ENCODE measurements at places on chromosomes 4 and X.

DNA sequence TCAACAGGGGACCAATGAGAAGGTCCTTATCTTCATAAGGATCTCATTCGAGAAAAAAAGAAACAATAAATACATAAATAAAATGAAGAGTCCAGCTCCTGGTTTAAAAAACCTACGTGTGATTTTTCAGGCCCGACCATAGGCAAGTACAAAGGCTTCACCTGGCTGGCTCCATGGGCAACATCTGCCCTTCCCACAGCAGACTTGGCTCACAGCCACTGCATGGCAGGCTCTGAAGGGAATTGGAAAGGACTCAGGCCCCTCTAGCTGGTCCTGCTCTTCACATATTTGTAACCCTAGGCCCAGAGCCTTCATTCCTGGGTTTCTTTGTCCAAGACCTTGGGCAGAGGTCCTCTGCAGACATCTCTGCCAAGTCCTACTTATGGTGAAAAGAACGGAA is 228.1 kb downstream of the QDPR start:
- no peak for DNase-seq

GRCh38 chrX:29196501-29196900 is 609.3 kb downstream of the IL1RAPL1 start:
- no peak for DNase-seq

DNA sequence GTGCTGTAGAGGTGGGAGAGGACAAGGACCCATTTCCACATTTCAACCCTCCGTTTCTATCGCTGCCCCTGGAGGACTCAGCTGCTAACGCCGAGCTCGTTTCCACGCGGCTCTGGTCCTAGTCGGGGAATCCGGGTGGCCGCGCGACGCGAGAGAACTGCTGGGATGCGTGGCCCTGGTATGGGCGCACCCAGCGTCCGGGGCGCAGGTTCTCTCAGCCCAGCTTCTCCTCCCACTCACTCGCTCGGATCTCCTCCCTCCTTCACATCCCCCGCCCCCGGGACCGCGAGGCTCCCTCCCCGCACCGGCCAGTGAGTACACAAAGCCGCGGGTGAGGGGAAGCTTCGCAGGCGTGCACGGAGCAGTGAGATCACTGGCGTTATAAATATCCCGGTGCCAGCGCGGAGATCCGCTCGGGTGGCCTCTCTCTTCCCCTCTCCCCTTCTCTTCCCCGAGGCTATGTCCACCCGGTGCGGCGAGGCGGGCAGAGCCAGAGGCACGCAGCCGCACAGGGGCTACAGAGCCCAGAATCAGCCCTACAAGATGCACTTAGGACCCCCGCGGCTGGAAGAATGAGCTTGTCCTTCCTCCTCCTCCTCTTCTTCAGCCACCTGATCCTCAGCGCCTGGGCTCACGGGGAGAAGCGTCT is at the start of gene FGF5:
FGF5 (plus strand) TSS at position 412 of the 649 bp plus-strand sequence; CDS start at position 573, 161 bp downstream.
- DNase-seq: peak; percentile 41

GRCh38 chrX:146863566-146863965 is 49.0 kb upstream of the CXorf51A start:
- DNase-seq: no peak

DNA sequence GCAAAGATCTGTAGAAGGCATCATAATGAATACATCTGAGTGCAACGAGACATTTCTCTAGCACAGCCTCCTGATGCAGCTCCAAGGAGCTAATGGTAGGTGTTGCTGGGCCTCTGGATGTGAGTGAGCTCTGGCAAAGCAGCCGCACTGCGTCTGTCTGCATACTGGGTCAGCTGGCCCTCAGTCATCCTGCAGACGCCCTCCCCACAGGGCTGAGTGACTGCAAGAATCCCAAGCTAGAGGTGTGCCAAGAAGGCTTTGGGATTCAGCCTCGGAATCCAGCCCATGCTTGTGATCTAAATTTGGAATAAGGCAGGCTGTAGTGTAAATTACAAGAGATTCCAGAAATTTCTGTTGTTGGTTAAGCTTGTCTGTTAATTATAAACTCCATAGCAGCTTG is 18.5 kb downstream of the HERC3 start:
- DNase-seq: no peak

DNA sequence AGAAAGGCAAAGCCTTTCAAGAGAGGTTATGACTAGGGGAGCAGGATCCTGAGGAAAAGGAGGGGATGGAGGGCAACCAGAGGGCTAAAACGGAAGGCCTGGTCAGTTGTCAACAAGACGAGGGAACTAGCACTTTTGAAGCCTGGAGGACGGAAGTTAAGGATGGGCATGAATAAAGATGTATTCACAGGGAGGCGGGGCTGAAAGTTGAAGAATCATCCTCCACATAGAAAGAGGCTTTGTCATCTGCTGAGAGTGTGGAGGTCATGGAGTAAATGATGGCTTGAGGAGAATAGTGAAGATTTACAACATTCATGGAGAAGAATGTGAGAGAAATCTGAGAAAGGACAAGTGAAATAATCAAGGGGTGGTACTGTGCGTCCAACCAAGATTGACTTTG is 137.5 kb downstream of the MAGEB17 start:
- DNase-seq: no peak

- DNase-seq: peak; percentile 23
Observed at GRCh38 chr4:85147481-85148076, 181.1 kb upstream of the WDFY3 start.

DNA sequence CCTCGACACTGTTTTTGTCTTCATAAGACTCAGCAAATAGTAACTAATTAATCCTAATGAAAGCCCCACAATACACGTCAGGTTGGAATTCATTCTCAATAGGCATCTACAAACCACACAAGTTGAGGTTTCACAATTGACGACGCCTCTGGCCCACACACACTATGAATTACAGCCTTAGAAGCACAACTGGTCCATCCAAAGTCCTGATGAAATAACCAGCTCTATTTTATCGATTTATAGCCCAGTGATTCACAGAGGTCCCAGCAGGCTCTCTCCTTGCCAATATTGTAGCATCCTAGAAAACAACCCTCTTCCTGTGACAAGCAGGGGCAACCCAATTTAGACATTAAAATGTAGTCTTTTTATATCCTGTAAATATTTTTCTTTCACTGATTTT is 112.1 kb downstream of the NR3C2 start:
- DNase-seq: no peak

DNA sequence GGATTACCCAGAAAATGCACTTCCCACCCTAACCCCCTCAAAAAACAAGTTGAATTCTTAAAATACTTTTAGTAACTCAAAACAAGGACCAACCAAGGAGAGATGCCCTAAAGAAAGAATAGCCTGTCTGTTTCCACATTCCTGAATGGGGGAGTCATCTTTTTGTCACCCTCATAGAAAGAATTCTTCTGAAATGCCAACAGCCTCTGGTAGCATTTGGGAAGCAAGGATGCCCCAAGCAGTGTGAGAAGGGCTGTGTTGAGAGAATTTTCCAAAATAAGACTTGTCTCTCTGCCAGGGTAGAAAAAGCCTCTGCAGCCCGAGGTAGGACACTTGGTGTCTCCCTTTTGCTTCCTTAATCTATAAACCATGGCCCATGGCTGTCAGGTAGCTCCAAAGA is 173.1 kb upstream of the VCX3A start:
- DNase-seq: no peak

DNA sequence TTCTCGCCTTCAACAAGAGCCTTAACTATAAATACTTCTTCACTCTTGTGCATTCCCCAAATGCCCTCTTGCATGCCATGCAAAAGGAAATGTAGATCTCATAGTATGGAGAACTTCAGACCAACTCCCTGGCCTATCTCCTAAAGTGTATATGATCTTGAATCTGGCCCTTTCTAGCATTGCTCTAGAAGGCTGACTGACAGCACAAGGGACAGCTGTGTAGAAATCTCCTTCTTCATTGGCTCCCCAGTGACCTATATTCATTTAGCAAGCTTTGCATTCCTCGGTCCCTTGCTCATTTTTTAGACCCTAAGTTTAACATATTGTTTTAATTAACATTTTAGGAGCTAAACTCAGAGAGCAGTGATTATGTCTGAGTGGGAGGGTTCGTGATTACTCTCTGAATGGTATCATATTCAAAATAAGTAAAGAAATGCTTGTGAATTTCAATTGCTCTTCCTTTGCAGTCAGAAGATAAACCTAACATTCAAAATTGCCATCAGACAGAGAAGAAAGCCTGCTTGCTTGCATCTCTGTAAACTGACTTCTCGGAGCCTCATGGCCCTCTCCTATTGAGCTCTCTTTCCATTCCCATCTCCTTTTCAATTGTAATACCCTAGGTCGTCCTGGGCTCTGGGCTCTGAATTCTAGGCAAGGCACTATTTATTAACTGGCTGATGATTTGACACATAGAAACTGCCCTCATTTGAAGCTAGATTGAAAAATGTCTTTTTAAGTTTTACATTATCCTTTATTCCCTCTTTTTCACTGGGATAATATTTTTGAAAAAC is 120.3 kb upstream of the PRKG2 start:
- no peak for DNase-seq

DNA sequence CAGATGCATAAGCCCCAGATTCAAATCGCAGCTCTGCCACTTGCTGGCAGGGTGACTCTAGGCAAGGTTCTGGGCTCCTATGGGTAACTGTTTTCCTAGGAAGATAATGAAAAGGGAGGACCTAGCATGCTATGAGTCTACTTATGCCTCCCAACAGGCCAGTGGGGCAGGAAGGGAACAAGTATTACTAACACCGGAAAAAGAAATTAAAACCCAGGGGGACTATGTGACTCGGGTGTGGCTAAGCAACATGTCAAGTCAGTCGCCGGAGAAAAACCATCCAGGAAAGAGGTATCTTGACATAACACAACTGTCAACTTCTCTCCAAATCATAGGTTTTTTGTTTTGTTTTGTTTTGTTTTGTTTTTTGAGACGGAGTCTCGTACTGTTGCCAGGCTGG is 45.5 kb upstream of the RBPJ start:
- DNase-seq: no peak

GRCh38 chr4:121243485-121243884 is 79.4 kb upstream of the TNIP3 start:
- no peak for DNase-seq

DNA sequence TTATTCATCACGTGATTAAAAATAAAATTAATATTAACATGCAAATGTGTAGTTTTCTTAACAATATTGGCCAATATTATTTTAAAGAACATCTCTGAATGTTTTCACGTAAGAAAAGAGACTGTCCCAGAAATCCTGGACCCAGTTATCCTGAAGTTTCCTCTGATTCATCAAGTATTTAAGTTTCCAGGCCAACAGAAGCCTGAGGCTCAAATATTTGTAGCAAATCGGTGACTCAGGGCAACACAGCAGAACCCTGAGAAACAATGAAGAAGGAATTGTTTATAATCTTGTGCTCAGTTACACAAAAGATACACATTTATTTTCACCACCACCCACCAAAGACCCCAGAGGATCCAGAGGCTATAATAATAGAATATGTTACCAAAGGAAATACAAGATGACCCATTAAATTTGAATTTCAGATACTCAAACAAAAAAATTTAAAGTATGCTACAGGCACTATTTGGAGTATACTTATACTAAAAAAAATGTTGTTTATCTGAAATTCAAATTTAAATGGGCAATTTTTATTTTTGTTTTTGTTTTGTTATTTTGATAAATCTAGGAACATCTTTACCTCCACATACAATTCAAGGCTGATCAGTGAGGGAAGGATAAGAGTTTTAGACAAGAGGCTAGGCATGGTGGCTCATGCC is 33.9 kb upstream of the SLC7A11 start:
- no peak for DNase-seq

- no peak for DNase-seq
Observed at GRCh38 chr4:13918991-13919441, 291.5 kb upstream of the BOD1L1 start.

- DNase-seq: no peak
Observed at GRCh38 chr4:110867981-110868720, 245.3 kb upstream of the PITX2 start.

- DNase-seq: no peak
Observed at GRCh38 chr4:37908488-37909331, 17.8 kb downstream of the TBC1D1 start.

- DNase-seq: no peak
Observed at GRCh38 chr4:58679886-58680285, 1569.7 kb upstream of the IGFBP7 start.

DNA sequence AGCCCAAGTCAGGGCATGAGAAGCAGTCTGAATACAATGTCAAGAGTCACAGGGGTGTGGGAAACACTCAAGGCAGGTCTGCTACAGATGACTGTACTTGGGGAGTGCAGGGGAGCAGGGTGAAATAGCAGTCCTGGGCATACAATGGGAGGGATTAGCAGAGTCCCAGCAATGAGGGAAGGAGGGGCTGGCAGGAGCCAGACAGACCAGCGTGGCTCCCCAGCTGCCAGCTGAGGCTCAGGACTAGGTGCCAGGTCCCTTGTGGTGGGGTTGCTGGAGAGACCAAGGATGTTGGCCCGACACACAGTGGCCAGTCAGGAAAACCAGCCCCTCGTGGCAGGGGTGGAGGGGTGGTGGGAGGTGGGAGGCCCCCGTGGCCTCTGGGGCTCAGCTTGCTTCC is 86.6 kb downstream of the RTL5 start:
- no peak for DNase-seq

GRCh38 chr4:3217266-3217665 is 31.7 kb upstream of the MSANTD1 start:
- no peak for DNase-seq

DNA sequence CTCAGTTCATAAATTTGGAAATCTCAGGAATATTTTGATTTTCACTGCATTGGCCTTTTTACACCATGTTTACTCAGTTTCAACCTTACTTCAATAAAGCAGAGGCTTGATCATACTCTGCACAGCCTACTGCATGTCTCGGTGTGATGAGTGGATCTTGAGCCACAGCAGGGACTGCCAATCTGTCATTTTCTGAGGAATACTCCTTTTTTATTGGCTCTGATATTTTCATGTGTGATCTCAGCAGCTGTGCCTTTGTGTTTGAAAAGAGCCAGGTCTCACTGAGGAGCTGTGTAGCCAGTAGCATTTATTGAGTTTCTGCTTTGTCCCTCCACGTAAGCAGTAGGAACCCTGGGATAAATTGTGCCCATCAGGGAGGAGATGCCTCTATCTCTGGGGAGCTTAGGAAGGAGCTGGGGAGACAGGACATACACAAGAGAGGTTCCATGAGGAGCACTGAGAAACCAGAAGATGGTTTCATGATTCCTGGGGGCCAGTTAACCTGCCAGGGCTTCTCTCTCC is 18.9 kb upstream of the TRIM2 start:
- DNase-seq: no peak
